ENCODE measurements at places on chromosomes 5 and 9.

- no peak for DNase-seq
Observed at GRCh38 chr5:3343211-3343610, 252.4 kb upstream of the IRX1 start.

- no peak for DNase-seq
Observed at GRCh38 chr5:151002681-151003502, 17.5 kb upstream of the GPX3 start.

DNA sequence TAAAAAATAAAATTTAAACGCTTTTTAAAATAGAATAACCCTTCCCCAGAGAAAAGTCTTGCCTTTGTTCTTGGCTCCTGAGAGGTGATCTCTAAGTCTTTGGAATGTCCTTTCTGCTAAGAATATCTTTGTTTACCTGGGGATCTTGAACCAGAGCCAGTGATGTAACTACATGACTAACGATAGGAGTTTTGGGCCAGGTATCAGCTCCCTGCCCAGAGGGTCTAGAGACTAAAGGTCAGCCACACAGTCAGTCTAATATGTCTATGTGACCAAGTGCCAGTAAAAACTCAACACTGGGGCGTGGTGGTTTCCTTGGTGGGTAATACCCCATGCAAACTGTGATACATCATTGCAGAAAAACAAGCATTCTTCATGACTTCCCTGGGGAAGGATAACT is 1351.9 kb upstream of the C9orf72 start:
- no peak for DNase-seq

- DNase-seq: no peak
Observed at GRCh38 chr5:105782501-105782900, 1888.2 kb downstream of the EFNA5 start.

DNA sequence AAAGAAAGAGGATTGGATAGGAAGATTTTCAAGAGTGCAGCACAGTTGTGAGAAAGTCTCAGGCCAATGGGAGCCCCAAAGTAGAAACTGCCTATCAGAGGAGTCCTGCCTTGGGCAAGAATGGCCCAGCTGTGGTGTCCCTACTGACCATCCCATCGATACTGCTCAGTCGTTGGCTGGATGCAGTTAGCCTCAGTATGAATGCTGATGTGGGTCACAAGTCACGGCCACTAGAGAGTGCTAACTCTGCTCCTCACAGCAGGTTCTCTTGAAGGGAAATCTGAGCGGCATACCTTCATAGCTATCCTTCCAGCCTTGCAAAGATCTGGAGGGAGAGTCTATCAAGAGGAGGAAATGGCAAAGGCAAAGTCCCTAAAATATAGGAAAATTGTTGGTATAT is 11.6 kb upstream of the CETN3 start:
- no peak for DNase-seq

Data from activated CD8-positive, alpha-beta memory T cell treated with anti-CD3 and anti-CD28 coated beads for 1 hour (primary cell).